Smooth muscle cell of the pulmonary artery (primary cell): ENCODE measurements at places on chromosomes 3 and 15. TPM values are rescaled to one million over a fixed set of nuclear protein-coding genes. Genes with fewer than 3 reads are reported as not detected.

Gene LPP
- 102 and 130 TPM in 2 replicates for total RNA-seq

Gene HDGFL3
- total RNA-seq: 23.9 and 24.4 TPM in 2 replicates

Gene CX3CR1
- under 0.01 TPM in 1 of 2 replicates, not detected in the other for total RNA-seq

Gene HCN4
- total RNA-seq: under 0.01 TPM in 1 of 2 replicates, not detected in the other

Gene RPL39L
- total RNA-seq: 9.4 and 13.8 TPM in 2 replicates

Gene CCR8
- total RNA-seq: not detected in 2 replicates

Gene EFCC1
- total RNA-seq: not detected in 2 replicates

Gene GOLGA8T
- total RNA-seq: 0.13 and 0.17 TPM in 2 replicates
